ENCODE measurements at places on chromosomes 11 and 22.

DNA sequence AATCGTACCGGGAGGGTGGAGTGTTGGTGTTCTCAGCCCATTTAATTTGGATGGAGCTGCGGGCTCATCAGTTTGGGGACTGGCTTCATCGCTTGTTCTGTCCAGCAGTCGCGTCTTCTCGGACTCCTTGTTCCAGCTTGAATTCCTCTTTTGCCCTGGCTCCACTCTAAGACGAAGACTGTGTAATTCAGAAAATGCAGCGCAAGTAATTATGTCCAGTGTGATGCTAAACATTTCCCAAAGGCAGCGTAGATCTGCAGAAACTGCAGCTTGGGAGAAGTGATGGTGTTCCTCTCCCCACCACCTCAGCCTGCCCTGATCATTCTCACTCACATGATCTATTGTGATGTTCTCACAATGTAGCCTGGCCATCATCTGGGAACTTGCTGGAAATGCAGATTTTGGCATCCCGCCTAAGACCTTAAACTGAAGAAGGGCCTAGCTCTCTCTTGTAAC, 666 bp downstream of the SLC25A18 start:
- no peak for DNase-seq

DNA sequence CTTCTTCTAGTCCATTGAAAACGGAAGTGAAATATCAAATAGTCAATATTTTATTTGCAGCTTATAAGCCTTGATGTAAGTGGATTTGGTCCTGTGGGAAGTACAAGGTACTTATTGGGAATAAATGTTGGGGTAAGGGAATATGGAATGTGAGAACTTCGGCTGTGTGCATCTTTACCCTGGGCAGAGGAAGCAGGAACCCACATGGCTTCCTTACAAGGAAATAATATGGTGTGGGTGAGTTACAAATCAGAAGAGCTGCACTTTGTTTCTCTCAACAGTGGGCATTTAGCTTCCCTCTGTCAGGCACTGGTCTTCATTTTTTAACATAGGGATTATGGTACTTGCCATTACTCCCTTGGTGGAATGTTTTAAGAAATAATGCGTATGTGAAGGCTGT, 77.9 kb downstream of the SCN3B start:
- DNase-seq, result no peak

- DNase-seq, result no peak
Observed at GRCh38 chr22:39182478-39183030, 30.1 kb upstream of the CBX7 start.

- no peak for DNase-seq
Observed at GRCh38 chr11:19853016-19853415, 140.4 kb downstream of the NAV2 start.

DNA sequence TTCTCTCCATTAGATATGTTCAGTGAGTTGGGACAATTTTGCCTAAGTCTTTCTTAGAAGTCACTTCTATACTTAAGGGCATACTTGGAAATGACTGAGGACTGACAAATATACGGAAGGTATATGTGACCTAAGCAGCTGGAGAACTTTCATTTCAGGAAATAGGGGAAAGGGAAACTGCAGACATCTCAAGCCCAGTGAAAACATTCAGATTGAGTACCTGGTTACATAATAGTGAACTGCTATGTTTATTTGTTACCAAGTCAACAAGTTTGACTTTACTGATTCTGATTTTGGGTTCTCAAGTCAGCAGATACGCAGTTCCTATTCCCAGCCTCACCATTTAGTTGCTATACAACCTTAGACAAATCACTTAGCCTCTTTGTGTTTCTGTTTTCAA, 1173.9 kb downstream of the LRRC4C start:
- DNase-seq, result no peak

- DNase-seq, result no peak
Observed at GRCh38 chr11:78197816-78198215, 9.1 kb downstream of the USP35 start.

Data from stimulated activated CD4-positive, alpha-beta T cell treated with anti-CD3 and anti-CD28 coated beads, Interleukin-12 subunit alpha, Interleukin-12 subunit beta, amount 100 ng/mL, for 4 hours (primary cell).